ENCODE measurements at places on chromosomes 2 and 18.

DNA sequence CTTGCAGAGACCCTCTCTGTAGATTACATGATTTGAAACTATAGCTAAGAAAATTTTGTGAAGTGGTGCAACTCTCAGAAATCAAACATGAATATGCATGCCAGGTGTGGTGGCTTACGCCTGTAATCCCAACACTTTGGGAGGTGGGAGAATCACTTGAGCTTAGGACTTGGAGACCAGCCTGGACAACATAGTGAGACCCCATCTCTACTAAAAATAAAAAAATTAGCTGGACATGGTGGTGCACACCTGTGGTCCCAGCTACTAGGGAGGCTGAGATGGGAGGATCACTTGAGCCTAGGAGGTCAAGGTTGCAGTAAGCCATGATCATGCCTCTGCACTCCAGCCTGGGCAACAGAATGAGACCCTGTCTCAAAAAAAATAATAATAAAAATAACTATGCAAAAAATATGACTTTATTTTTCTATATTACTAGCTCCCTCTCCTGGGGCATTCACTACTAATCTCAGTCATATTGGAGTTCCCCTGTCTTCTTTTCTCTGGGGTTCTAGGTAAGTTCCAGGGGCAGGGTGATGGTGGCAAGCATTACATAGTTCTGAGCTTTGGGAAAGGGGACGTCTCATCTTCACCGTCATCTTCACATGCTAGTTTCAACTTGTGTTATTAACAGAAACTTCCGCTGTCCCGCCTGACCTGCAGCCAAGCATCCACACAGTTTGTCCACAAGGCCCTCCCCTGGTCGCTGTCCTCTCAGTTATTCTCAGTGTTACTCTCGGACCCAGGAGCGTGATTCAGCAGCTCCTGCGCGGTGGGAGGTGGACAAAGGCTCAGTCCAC lies 96.8 kb upstream of the MBOAT2 start:
- no peaks in the 10 kb centered on the region for H3K36me3 ChIP-seq
- no peaks in the 10 kb centered on the region for H3K27me3 ChIP-seq
- no peak overlapping the region for H3K27ac ChIP-seq
- DNase-seq: no peak

DNA sequence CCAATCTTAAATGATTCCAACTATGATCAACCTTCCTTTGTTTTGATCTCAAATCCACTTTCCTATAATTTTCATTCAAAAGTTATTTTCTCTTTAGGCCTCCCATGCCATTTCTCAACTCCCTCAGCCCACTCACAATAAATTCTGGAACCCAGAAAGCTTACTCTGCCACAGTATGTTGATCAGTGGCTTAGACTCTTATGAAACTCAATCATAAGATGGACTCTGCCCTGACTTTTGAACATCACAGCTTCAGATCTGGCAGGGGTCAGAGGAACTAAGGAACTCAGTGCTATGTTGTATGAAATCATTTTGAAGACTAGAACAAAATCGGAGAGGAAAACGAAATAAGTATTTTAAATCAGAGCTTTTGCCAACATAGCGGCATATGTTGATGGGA lies 59.8 kb upstream of the LGALSL start:
- no peaks in the 10 kb centered on the region for H3K27me3 ChIP-seq
- no peak overlapping the region for H3K27ac ChIP-seq
- peaks cover 5% of the 10 kb centered on the region for H3K4me1 ChIP-seq
- DNase-seq: no peak
- no peaks in the 10 kb centered on the region for H3K36me3 ChIP-seq
- no peak overlapping the region for H3K4me3 ChIP-seq

- no peak overlapping the region for H3K4me3 ChIP-seq
- no peak overlapping the region for H3K27ac ChIP-seq
- no peaks in the 10 kb centered on the region for H3K36me3 ChIP-seq
- no peak for DNase-seq
Observed at GRCh38 chr2:239669899-239670460, 269.2 kb upstream of the HDAC4 start.

DNA sequence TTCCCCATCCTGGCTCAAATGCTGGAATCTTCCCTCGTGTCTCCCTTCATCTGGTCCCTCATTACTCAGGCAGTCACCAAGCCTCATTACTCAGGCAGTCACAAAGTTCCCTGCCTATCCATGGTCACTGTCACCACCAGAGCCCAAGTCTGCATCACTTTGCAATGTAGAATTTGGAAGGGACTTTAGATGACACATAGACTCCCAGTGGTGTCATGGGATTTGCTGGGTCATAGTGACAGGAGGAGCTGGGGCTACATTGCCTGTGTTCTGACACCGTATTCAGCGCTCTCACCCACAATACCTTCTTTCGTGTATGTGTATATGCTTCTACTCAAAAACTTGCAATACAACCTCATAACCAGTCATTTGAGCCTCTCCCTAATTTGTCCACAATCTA lies 2.1 kb upstream of the EMILIN1 start:
- H3K4me1 ChIP-seq: peaks cover 55% of the 10 kb centered on the region
- H3K36me3 ChIP-seq: no peaks in the 10 kb centered on the region
- H3K4me3 ChIP-seq: no peak overlapping the region

DNA sequence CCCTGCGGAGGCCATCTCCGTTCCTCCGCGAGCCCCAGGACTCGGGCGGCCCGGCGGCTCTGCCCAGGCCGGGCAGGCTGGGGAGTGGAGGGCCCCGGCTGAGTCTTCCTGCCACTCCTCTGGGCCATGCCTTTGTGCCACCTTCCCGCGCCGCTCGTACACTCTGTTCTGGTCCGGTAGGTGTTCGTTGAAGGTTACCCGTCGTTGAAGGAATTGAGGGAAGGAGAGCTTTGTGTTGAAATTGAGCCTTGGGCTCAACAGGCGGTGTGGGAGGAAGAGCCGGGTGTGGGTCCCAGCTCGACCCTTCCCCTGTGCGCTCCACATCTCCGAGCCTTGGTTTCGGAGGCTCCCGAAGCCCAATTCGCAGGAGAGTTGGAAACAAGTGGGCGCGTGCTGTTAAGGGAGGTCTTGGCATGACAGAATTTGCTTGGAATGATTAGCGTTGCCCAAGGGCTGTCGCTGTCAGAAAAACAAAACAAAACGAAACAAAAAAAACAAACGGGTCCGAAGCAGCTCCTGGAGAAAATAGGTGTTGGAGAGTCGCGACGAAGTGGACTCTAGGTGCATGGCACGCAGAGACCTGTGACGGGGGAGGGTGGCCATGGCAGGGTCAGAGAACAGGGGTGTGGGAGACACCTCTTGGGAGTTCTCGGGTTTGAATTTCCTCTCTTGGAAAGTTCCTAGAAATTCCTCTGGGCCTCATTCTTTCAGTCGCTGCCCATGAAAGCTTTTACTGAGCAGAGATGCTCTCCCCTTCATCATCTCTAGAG lies 1.2 kb upstream of the MZT2A start:
- H3K27ac ChIP-seq: peak overlapping the region; percentile 97
- peak; percentile 35 for DNase-seq
- no peaks in the 10 kb centered on the region for H3K27me3 ChIP-seq
- no peaks in the 10 kb centered on the region for H3K36me3 ChIP-seq
- peak overlapping the region; percentile 99 for H3K4me3 ChIP-seq
- peaks cover 3% of the 10 kb centered on the region for H3K4me1 ChIP-seq

GRCh38 chr18:58180738-58181353 lies 136.8 kb downstream of the NEDD4L start:
- DNase-seq: peak; percentile 30
- no peaks in the 10 kb centered on the region for H3K27me3 ChIP-seq

GRCh38 chr2:233676046-233676445 lies 4.3 kb downstream of the UGT1A9 start:
- DNase-seq: no peak
- H3K27me3 ChIP-seq: no peaks in the 10 kb centered on the region

- no peaks in the 10 kb centered on the region for H3K36me3 ChIP-seq
- H3K27ac ChIP-seq: no peak overlapping the region
- no peak for DNase-seq
- no peaks in the 10 kb centered on the region for H3K4me1 ChIP-seq
Observed at GRCh38 chr2:54853616-54854310, 130.3 kb downstream of the EML6 start.

DNA sequence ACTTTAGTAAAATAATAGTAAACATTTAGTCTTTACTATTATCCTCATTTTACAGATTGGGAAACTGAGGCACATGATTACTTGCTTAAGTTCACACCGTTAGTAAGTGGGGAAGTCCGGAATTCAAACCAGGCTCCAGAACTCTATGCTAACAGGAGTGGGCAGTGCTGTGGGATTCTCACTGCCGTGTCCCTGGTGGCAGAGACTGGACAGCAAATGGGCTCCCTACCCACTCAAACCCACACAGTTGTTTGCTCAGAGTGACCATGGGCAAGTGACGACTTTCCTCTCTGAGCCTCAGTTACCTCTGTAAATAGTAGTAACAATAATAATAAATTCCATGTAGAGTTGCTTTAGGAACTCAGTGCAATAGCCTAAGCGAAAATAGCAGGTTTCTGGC lies 24.0 kb downstream of the MAIP1 start:
- no peaks in the 10 kb centered on the region for H3K36me3 ChIP-seq

DNA sequence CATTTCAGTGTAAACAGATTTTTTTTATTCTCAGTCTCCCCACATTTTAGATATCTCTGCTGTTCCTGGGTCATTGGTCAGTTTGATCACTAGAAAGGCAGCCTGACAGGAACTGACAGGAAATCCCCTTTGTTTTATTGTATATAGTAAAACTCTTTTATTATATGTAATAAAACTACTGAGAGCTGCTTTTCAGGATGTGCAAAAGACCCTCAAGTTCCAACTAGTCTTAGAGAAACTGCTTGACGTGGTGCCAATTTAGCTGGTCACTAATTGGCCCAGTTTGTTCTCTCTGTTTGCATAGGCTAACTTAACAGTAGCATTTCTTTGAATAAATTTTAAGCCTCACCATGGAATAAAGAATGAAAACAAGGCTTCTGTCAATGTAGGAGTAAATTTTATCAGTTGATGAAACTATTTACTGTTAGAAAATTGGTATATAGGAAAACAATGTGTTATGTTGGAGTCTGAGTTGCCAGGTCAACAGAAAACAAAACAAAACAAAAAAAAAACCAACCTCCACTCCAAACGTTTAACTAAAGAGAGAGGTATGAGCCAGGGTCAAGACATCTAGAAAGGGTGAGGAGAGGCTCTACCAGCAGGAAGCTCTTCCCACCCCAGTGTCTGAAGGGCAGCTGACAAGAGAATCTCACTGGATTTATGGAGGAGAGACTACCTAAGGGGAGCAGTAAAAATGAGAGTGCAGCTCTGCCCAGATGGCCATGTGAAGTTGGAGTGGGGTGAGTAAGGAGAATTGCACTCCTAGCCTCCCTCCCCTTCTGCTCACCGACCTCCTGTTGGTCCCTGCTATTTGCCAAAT lies 184.6 kb downstream of the ST6GAL2 start:
- no peak overlapping the region for H3K27ac ChIP-seq
- DNase-seq: no peak
- no peaks in the 10 kb centered on the region for H3K36me3 ChIP-seq
- no peaks in the 10 kb centered on the region for H3K27me3 ChIP-seq
- H3K4me1 ChIP-seq: no peaks in the 10 kb centered on the region

- no peaks in the 10 kb centered on the region for H3K36me3 ChIP-seq
- H3K4me3 ChIP-seq: no peak overlapping the region
- no peaks in the 10 kb centered on the region for H3K4me1 ChIP-seq
- H3K27me3 ChIP-seq: peaks cover 72% of the 10 kb centered on the region
Observed at GRCh38 chr2:26740890-26741302, 23.2 kb upstream of the SLC35F6 start.

DNA sequence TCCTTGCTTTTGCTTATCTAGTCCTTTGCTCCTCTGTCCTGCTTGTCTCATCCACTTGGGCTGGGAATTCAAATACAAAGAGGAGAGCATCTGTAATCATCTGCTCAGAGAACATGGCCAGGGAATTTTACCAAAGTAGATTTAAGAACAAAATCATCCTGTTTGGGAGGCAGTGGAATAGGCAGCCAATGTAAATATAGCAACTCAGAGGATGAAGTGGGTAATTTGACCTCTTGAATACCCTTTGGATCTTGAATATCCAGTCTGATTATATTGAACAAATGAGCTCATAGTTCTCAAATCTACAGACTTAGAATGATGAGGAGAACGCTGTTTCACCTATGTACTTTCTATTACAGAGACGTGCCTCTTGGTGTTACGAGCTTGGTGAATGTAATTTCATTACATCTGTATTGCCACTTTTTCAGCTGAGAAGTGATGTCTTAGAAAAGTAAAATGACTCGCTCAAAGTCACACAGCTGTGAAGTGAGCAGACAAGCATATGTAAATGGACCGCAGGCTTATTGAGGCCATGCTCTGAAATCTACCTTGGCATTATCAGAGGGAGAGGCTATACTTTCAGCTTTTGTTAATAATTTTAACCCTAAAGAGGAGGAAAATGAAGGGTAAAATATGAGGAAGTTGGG lies 266.3 kb downstream of the MTX2 start:
- H3K27me3 ChIP-seq: no peaks in the 10 kb centered on the region
- H3K4me3 ChIP-seq: no peak overlapping the region
- no peaks in the 10 kb centered on the region for H3K36me3 ChIP-seq
- DNase-seq: no peak
- no peaks in the 10 kb centered on the region for H3K4me1 ChIP-seq
- no peak overlapping the region for H3K27ac ChIP-seq
